ENCODE measurements at places on chromosomes 2 and 18.

DNA sequence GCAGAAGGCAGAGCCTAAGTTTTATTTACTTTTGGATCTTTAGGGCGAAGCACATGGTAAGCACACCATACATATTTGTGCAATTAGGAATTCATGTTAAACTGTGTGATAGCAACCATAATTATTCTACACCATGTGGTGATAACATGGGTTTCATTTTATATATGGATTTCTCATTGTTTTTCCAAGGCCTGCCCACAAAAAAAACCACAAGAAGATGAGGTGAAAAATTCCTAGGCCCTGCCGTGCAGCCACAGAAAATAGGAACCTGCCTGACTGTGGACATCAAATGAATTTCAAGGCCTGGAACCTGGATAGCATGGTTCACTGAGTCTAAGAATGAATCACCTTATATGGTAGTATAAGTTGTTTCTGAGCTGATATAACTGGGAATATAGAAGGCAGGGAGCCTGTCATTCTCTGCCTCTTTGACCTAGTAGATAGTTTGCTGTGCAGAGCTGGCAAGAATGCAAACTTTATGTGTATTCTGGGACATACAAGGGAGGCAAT, 22.4 kb upstream of the SSB start:
- no peak for DNase-seq

- no peak for DNase-seq
These were observed 12.2 kb upstream of the EFHD1 start for GRCh38 chr2:232621186-232621585.

DNA sequence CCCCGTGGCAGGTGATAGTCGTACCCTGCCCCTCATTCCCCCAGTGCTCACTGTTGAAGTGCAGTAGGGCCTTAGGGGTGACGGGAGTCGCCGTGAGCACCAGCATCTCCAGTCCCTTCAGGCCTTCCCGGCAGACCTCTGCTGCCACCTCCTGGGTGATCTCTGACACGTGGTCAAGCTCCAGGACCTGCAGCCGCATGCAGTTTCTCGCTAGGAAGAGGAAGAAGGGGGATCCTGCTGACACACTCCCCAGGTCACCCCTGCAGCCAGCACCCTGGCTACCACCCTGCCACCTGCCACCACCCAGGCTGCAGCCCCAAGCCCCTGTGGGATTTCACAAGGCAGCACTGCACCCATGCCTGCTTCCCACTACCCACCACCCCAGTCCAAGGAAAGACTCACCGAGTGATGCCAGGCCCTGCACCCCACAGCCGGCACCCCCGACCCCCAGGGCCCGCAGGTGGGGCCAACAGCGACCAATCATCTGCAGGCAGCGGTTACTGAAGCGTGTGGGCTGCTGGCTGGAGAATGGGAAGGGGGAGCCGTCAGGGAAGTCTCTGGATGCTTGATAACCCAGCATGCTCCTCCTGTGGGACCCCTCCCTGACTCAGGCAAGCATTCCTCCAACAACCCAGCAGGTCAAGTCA, 23.8 kb downstream of the FBXO41 start:
- DNase-seq: no peak

DNA sequence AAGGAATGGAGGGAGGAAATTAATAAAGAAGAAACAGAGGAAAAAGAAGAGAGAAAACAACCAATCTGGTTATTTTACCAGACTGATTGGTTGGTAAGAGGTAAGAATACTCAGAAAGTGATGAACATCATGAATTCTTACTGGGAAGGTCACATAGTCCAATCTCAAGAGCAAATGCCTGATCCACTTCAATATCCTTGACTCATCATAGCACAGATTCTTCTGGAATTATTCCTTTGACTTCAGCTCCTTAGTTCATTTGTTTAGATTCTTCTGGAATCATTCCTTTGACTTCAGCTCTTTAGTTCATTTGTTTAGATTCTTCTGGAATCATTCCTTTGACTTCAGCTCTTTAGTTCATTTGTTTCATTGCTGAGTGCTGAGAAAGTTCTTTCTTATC, 2030.6 kb upstream of the CELF4 start:
- DNase-seq: no peak

DNA sequence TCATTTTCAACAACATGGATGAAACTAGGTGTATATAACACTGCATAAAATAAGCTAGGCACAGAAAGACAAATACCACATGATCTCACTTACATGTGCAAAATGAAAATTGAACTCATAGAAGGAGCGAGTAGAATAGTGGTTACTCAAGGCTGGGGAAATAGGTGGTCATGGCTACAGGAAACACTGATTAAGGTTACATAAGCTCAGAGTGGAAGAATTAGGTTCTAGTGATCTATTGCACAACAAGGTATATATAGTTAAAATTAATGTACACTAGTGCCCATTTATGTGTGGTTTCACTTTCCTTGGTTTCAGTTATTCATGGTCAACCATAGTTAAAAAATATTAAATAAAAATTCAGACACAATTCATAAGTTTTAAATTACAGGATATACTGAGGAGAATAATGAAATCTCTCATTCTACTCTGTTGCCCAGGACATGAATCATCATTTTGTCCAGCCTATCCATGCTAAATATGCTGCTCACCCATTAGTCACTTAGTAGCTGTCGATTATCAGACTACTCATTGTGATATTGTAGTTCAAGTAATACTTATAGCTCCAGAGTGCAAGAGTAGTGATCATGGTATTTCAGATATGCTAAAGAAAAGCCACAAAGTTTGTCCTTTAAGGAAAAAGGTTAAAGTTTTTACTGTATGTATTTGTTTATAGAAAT, 1530.9 kb upstream of the LRRTM1 start:
- no peak for DNase-seq

DNA sequence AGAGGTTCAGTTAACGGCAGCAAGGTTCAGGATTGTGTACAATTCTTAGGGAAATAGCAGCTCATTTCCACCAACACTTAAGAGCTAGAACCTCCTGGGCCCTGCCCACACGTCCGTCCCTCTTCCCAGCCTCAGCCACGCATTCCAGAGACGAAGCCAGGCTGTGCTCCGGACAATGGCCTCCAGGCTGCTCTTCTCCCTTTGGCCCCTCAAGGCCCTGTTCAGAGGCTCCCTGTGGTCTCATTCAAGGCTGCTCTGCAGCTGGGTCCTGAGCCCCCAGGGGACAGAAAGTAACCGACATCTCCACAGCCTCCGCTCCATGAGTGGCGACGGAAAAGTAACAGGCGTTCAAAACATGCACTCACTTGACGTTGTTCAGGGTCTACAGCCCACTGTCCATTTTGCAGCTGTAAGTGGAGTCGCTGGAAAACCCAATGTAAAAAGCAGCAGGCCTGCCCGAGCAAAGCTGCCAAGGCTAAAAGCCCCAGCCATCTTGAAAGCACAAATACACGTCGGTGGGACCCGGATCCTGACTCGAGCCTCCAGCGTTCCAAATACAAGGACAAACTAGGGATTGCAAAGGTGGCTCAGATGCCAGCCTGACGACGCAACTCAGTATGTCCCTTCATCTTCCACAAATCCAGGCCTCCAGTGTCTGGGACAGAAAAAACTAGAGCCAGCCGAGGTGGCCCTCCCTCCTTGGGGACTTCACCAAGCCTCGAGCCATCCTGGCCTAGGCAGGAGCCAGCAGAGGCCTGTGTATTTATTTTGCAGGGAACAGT, 76.9 kb downstream of the NDUFA10 start:
- DNase-seq: no peak

- no peak for DNase-seq
These were observed 66.5 kb downstream of the ABI2 start for GRCh38 chr2:203394519-203395227.

DNA sequence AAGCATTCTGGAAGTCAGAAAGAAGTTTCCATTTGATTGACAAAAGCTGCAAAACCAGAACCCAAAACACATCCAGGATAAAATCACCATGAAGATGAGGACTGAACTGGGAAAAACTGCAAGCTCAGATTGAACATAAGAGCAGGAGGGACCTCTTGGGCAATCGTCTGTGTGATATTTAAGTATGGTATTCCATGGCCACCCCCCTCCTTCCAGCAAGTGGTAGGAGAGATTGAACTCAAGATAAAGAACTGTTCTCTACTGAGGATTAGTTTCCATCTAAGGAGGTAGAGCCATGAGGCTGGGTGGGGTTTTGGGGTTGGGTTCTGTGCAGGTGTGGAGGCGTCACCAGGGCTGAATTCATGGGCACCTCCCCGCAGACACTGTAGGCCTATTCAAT, 251.1 kb downstream of the NCKAP5 start:
- DNase-seq: no peak

DNA sequence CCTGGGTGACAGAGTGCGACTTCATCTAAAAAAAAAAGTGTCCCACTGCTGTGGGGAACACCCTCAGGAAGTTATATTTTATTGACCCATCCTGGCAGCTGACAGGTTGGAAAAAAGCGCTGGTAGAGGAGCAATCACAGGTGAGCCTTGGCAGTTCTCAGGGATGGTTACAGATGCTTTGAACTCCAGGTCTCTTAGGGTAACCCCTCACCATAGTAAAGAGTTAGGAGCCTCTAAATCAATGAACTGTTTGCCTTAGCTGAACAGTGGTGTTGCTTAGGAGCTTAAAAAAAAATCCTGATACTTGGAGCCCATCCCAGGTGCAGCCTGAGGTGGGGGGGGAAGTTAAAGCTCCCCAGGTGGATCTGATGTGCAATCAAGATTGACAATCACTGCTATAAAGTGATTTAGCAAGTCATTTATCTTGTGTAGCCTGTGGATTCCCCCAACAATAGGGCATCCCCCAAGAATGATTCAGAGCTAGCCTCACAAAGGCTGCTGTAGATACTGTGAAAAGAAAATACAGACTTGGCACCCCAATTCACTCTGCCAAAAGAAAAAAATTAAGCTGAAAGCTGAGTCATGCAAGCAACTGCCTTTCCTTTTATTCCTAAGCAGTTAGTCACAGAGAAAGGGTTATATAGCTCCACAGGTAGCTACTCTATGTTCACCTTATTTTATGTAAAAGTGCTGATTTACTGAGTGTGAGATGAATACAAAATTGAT, 14.8 kb downstream of the SLC16A14 start:
- DNase-seq: no peak

GRCh38 chr18:52219102-52219501, 120.9 kb upstream of the DCC start:
- DNase-seq: no peak

DNA sequence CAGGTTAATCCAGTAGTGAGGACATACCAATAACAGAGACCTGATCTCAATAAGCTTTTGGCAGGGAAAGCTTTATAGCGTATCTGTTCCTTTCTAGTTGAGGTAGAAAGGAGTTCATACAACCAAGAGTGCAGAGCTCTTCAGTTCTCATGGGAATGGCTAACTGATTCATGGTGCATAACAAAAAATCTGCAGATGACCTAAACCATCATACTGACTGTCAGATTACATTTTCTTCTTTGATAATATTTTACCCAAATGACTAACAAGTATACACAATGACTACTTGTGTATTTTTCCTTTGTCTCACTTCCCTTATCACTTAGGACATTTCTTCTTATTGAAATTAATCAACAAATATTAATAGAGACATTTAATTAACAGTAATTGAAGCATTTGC, 140.0 kb upstream of the SERTAD2 start:
- no peak for DNase-seq
